ENCODE measurements at places on chromosomes 3 and 15. TPM values are rescaled to one million over a fixed set of nuclear protein-coding genes. Genes with fewer than 3 reads are reported as not detected.

The GCSAM gene
- 0.01 TPM for polyA plus RNA-seq

The GREM1 gene
- polyA plus RNA-seq, result 3.4 TPM

The PLA2G4D gene
- not detected for polyA plus RNA-seq

The KBTBD13 gene
- polyA plus RNA-seq, result 5.7 TPM

The CD47 gene
- polyA plus RNA-seq, result 53.1 TPM

The RNU5B-1 gene
- not detected for polyA plus RNA-seq

The HTR3E gene
- not detected for polyA plus RNA-seq

DNA sequence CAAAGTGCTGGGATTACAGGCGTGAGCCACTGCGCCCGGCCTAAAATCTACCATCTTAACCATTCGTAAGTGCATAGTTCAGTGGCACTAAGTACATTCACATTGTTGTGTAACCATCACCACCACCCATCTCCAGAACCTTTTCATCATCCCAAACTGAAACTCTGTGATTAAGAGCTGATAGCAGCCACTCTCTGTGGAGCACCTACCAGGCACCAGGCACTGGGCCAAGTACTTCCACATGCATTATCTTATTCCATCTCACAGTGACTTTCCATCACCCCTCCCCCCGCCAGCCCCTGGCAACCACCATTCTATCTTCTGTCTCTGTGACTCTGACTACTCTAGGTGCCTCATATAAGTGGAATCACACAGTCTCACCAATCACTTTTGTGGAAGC is 2.3 kb upstream of the INSYN1 start:
- DNase-seq, result no peak

DNA sequence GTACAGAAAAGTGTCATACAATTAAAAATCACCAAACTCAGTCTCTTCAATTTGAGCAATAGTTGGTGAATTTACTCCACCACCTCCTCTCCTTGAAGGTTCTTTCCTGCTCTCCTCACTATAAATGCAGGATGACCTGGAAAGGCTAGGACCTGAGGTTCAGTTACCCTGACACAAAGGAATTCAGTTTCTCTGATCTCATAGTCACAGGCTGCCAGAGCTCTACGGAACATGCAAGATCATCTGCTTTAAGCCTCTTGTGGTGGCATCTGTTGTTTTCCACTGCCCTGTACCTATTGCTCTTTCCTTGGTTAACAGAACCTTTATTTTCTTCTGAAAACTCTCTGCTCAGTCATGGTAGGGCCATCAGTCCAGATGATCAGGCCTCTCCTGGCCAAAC is 4.9 kb upstream of the TP63 start:
- DNase-seq, result no peak

- no peak for DNase-seq
Measured at GRCh38 chr3:126996905-126997304, 14.0 kb downstream of the PLXNA1 start.

DNA sequence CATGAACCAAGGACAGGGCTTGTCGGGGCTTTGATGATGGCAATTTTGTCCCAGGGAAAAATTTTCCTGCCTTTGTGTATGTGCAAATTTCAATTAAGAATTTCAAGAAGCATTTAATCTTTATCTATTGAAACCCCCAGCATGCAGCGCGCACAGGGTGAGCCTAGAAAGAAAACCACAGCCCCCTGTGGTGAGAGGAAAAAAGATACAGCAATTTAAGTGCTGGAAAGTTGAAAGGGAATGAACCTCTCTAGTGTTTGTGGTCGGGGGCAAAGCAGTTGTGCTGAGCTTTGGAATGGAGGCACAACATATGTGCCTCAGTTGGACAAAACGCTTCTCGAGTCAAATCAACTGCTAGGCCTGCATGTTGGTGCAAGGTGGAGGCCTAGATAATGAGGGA is 111.8 kb upstream of the C15orf61 start:
- DNase-seq, result no peak

DNA sequence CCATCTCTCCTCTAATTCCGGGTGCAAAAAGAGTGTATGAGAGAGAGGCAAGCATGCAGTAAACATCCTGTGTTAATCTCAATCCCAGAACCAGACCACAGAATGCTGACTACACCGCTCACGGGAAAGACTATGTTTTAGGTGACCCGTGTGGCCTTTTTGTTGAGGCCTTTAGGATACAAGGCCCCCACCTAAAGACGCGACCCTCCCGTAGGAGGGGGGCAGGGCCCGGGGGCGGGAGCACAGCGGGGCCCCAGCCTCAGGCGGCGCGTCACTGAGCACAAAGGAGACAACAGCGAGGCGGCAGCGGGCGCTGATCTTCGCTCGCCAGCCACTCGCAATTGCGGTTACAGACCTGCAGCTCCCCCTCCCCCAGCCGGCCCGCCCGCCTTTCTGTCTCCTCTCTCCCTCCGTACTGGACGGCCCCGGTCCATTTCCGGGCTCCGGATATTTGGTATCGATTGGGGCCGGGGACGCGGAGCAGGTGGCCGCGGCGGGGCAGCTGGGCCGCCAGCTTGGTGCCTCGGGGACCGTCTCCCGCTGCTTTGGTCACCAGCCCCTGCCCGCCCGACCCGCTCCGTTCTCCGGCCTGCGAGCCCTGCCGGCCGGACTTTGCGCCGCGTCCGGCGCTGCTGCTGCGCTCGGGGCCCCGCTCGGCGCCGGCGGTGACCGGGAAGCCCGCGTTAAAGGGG is at the start of gene CCDC50:
TSS of gene CCDC50 (plus strand) at position 433 of the 692 bp plus-strand sequence. CDS start 281 bp downstream, outside the sequence.
- DNase-seq, result peak; percentile 88

DNA sequence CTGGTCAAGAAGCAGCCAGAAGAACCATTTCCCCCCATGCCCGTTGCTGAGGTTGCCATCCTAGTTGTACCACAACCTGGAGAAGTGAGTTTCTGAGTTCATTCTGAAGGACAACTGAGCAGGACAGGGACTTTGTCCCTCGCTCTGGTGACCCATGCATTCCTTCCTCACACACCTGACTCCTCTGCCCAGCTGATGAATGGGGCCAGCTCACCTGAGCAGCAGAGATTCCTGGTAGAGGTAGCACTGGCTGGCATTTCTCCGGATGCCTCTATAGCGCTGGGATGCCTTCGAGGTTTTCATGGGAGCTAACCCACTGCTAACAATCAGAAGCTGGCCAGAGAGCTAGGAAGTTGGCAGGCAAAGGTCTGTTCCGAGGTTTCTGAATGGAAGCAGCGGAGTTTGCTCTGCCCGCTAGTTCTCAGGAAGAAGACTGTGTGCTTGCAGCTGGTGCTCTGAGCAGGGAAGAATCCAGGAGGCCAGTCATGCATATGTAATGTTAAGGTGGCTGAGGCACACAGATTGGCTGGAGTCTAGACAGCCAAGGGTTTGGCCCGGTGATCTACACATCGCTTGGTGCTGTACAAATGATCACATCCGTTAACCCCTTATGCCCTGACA is at the start of gene TMC3:
TSS of gene TMC3 (minus strand) at position 439 of the 621 bp plus-strand sequence. CDS start at position 303, 136 bp downstream.
- DNase-seq, result no peak

- no peak for DNase-seq
Measured at GRCh38 chr15:35654332-35654731, 108.4 kb upstream of the DPH6 start.

DNA sequence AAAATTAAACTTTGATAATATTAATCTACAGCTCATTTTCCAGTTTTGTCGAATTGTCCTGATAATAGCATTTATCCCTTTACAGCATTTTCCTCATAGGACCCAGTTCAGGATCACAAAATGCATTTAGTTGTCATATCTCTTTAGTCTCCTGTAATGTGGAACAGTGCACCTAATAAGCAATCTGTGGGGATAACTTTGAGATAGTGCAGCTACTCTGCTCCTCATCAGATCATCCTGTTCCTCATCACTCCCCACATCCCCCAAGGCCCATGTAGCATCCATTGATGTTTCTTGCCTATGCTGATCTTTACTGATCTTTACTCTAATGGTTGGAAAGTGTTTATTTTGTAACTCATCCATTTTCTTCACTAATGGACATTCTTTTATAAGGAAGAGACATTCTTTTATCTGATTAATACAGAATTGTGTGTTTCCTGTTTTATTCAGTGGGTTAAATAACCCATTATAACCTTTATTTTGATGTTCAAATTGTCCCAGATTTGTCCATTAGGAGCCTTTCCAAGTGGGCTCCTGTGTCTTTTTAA is 7.5 kb downstream of the RNF111 start:
- no peak for DNase-seq

DNA sequence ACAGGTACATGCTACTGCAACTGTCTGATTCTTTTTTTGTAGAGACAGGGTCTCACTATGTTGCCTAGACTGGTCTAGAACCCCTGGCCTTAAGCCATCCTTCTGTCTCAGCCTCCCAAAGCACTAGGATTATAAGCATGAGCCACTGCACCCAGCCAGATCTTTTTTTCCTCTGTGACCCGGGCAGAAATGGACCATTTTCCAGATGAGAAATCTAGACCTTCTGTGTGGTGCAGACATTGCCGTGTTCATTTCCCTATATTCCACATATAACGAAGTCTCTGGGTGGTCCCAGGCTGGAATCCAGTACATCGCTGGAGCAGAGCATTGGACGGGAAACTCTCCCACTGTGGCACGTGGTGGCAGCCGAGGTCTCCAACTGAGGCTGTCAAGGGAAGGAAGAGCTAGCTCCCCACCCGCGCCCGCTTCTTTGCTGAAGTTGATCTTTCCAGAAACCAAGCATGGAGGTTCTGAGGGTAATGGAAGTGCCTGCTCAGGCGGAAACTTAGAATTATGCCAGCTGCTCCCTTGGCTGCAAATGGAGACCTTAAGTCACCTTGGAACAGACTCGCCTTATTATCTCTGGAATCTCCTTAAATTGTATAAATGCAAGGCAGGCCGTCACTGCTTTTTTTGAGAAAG is 23.1 kb upstream of the TXNRD3 start:
- DNase-seq, result no peak

DNA sequence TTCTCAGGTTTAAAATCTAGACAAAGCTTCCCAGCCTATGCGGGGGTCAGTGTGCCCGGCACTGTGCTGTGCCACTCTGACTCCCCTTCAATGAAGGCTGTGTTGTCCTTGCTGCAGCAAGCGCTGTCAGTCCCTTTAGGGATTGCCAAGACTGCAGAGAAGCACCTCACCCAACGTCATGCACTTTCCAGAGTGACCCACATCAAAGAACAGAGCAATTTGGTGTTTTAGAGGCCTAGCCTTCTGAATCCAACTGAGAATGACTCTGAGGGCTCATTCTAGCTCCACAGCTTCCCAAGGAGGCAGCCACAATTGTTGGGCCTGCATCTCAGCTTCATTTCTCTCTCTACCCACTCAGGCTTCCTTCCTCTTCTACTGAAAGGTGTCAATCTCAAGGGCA is 26.4 kb downstream of the SLC9A9 start:
- DNase-seq, result no peak

- no peak for DNase-seq
Measured at GRCh38 chr3:134810052-134810435, 15.0 kb downstream of the EPHB1 start.

GRCh38 chr3:155702745-155703591 is 41.9 kb downstream of the PLCH1 start:
- DNase-seq, result no peak

DNA sequence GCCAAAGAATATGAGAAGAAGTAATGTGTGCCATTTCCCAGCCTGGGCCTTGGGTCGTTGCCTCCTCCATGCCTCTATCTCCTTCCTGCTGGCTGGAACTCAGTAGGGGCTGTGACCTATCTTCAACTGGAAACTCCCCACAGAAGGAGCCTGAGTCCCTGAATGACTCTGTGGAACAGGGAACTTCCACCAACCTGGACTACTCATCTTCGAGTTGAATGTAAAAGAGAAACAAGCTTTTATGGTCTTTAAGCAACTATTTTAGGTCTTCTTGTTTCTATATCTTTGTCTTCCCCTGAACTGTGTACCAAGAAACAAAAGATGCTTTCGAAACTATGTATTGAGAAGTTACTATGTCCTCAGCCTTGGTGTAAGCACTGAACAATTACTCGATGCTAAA is 355.3 kb upstream of the NR2F2 start:
- no peak for DNase-seq

DNA sequence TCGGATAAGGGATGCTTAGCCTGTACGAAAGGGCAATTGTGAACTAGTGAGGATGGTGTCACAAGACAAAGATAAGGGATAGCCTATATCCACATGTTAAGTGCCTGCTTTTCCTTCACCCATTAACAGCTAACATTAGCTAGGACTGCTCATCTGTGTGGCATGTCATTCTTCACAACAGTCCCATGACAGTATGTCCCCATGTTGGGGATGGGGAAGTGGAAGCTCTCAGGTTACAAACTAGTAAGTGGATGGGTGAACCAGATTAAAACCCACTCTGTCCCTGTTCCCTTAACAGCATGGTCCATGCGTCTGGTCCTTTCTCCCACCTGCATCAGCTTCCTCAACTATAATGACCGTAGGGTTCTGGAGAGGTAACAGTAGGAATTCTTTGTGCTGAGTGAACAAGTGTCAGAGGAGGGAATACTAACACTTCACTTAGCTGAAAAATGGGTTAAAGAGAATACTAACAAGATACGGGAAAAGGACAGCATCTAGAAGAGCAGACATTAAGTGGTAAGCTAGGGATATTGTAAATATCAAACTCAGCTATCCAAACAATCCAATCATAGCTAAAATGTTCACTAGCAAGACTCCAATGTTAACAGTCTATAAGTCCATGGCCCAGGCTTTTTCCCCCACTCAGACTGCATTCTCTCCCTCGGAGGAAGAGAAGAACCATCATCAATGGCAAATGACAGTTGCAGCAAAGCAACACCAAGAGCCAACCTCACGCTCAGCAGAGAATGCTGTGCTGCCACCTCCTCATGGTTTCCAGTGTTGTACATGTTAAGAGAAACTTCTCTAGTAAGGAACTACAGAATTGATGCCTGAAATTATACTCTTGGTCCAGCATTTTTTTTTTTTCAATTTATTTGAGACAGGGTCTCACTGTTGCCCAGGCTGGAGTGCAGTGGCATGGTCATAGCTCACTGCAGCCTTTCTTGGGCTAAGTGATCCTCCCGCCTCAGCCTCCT is 5.0 kb downstream of the RPLP1 start:
- no peak for DNase-seq

- DNase-seq, result no peak
Measured at GRCh38 chr15:53437366-53437765, 322.1 kb downstream of the WDR72 start.

- no peak for DNase-seq
Measured at GRCh38 chr3:194925614-194926013, 239.9 kb downstream of the FAM43A start.

- no peak for DNase-seq
Measured at GRCh38 chr3:149534082-149534481, 59.6 kb downstream of the TM4SF4 start.

- DNase-seq, result no peak
Measured at GRCh38 chr3:60854791-60855190, 396.5 kb downstream of the FHIT start.

DNA sequence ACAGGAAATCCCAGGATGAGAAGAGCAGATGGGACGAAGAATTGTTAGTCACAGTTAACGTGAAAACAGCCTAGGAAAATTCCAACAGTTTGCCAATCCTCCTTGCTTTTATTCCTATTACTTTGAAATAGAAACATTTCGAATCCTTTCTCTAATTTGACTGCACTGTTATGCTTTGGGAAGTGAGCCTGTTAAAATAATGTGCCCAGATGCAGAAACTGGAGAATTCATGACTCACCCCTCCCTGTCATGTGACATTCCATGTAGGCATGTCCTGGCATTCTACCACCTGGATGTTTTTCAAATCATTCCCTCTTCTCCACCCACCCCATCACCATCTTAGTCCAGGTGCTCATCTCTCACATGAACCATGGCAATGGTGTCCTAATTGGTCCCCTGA is 107.3 kb downstream of the MINAR1 start:
- no peak for DNase-seq

GRCh38 chr3:133211449-133211848 is 173.3 kb downstream of the TMEM108 start:
- DNase-seq, result no peak

Measured in psoas muscle (tissue), 8 donors.